ENCODE measurements at places on chromosomes 12 and 14.

DNA sequence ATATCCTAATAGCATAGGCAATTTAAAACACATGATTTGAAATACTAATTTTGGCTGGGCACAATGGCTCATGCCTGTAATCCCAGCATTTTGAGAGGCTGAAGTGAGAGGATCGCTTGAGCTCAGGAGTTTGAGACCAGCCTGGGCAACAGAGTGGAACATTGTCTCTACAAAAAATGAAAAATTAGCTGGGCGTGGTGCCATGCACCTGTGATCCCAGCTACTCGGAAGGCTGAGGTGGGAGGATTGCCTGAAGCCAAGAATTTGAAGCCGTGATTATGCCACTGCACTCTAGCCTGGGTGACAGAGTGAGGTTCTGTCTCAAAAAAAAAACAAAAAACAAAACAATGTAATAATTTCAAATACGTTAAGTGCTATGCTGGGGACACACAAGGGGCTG, 83.3 kb downstream of the SSPN start:
- no peak for DNase-seq

DNA sequence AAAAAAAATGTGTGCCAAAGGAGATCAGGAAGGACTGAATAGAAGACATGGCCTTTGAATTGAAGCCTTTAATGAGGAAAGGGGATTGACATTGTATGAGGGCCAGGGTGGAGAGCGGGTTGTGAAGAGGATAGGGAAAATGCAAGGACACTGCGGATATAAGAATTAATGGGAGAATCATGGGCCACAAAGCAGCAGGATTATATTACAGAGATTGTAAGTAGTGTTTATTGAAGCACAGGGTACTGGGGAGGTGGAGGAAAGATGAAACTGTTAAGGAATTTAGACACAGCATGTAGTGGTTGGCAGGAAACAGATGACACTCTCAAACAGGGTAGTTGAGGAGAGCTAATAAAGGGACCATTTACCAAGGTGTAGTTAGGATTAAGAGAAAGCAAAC, 16.4 kb upstream of the POC1B start:
- DNase-seq, result no peak

GRCh38 chr14:30882431-30882830, 8.1 kb downstream of the COCH start:
- DNase-seq, result no peak

DNA sequence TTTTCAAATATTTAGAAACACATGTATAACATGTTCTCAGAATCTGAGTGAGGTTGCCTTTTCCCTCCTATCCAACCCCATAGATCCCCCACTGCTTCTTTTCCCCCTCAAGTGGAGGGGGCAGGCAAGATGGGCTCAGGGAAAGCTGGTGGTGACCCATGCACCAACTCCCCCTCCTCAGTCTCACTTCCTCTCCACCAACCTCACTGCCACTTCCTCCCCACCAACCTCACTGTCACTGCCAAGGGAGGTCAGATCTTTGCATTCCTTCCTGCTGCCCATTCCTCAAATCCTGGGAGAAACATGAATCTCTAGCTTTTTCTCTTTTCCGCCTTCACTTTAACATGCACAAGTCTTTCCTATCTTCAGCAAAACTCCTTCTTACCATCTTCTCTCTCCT, 48.7 kb downstream of the SPTB start:
- DNase-seq, result no peak

DNA sequence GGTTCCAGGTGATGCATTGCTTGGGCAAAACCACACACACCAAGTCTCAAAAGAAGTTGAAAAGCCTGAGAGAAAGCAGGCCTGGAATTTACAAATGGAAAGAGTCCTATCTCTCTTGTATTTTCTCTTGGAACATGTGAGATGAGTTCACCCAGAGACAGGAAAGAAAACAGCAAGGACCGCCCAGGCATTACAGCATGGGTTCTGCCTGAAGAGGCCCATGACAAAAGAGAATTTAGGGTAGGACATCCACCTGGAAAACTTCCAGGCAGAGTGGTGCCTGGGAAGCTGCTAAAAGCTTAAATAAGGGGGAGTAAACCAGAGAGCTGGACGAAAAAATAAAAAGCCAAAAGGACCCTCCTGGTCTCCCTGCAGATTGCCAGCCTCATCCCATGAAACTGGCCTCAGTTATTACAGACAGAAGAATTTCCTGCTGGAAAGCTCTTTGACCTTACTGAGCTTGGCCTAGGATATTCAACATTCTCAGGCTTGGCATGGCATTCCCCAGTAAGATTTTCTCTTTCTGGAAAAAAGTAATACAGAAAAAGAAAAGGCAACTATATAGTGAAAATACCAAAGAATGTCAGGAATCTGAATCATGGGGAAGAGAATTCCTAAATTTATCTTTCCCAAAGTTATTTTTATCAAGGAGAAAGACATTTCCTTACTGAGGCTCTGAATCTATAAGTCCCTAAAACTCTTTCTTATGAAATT, 121.3 kb upstream of the NUDT4 start:
- no peak for DNase-seq

- DNase-seq, result no peak
Observed at GRCh38 chr12:69008520-69008919, 75.5 kb upstream of the CPM start.

DNA sequence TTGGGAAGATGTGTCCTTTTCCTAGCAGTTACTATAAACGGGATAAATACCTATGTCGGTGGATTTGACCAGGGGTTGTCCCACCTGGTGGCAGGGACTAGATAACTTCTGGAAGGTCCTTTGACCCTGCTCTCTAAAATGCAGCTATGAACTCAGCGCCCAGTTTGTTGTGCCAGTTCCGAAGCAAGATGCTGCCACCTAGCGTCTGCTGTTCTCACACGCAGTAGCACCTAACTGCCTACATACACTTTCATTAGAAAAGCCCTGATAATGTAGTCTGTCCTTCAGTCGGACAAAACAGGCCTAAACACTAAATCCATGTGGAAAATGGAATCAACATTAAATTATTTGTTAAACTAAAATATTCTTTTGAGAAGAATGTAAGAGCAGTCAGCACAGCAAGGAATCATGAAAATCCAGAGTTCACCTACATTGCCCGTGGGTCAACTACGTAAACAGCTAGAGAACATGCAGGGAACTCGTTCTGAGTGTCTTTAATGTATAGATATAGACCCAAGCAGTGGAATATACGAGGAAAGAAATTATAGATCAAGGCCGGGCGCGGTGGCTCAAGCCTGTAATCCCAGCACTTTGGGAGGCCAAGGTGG, 51.1 kb upstream of the CRACR2A start:
- peak; percentile 63 for DNase-seq

DNA sequence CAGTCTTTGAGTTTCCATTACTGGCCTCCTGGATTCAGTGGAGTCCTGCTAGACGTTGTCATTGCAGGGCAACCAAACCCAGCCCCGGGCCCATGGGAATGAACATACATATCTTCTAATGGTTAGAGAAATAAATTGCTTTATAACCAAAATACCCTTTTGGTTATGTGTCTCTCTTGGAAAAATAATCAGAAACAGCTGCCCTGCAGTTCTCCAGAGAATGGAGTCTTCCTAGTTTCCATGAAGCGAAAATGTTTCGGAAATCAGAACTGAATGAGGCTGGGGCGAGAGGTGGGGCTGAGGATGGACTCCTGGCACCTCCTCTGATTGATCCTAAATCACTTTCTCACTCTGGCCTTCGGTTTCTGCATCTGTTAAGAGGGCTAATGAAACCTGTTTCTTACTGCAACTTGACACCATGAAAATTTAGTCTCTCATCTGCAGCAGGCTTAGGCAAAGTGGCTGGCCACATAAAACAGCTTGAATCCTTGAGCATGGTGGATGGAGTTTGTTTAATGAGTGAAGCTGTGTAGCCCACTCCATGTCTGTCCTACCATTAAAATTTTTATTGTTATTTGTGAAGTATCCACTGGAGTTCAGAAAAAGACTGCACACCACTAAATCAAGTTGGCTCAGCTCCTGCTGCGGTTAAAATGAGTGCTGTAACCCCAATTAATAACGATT, 198.9 kb downstream of the CACNA1C start:
- DNase-seq, result no peak

DNA sequence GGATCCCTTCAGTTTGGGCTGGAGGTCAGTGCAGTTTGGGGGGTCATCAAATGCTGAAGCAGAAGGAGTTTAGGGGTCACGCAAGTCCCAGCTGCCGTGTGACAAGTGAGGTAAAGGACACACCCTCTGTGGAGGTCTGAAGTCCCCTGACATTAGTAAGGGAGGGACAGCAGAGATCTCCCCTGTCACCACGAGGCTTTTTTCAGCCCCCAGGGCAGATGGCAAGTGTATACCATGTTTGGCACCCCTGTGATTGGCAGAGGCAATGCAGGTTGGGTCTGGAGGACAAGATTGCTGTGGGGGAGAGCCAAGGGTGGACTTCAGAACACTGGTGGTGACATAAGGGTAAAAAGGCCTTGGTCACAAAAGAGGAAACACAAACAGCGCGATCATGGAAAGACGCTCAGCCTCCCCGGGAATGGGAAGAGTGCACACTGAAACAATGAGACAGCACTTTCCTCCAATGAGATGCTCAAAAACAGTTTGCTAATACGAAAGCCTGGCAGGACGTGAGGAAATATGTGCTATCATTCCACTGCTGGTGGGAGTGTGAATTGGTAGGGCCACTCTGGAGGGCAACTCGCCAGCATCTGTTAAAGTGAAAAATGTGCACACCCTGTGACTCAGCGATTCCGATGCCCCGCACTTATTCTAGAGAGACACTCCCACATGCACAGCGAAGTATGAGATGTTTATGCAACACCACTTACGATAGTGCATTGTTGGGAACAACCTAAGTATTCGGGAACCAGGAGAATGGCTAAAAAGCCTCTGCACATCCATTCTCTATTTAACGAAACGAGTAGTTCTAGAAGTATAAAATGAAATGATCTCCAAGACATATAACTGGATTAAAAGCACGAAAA, 14.4 kb upstream of the CD27 start:
- DNase-seq, result peak; percentile 50

DNA sequence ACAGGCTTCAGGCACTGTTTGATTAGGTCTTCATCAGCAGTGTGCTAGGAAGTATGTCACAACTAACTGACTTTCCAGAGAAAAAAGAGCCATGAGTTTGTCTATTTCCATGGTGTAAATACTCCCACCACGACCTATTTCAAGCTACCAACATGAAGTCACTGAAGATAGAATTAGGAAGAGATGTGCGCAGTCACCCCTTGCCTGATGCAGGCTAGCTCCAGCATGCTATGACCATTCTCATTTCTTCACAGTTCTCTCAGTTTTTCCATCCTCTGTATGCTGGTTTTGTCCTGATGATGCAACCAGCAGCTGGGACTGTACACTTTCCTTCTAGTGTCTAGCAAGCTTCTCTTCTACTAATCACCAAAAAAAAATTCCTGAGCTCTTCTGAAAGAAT, 191.6 kb upstream of the NUDT4 start:
- no peak for DNase-seq

- no peak for DNase-seq
Observed at GRCh38 chr12:26773313-26774104, 59.5 kb downstream of the ITPR2 start.

DNA sequence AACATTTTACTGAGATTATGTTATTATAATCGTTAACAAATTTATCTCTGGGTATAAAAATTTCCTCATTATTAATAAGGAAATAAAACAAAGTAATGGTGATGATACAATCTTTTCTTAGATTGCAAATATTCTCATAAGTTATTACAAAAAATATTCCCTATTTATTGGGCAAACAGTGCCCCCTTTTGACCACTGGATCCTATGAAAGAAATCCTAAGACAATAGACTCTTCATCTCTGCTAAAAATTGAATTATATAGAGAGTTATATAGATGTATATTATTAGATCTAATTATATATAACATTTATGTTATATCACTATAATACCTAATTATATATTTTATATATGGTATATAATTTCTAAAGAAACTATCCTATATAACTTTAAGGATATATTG, 94.2 kb upstream of the FGD4 start:
- DNase-seq, result no peak

DNA sequence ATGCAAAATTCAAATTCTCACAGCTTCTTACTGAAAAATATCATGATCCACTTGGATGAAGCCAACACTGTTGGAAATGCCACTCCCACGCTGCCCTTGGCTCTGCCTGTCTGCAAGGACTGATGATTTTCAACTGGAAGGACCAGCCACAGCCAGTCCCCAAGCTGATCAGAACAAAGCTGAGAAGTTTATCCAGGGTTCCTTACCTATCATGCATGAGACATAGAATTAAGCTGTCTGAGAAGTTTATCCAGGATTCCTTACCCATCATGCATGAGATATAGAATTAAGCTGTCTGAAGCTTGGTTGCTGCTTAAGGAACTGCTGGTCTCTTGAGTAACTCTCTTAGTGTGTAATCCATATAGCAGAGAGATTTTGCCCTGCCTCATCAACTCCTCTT, 159.8 kb upstream of the TMEM260 start:
- no peak for DNase-seq

GRCh38 chr14:33833706-33834465, 117.0 kb downstream of the EGLN3 start:
- DNase-seq, result no peak

DNA sequence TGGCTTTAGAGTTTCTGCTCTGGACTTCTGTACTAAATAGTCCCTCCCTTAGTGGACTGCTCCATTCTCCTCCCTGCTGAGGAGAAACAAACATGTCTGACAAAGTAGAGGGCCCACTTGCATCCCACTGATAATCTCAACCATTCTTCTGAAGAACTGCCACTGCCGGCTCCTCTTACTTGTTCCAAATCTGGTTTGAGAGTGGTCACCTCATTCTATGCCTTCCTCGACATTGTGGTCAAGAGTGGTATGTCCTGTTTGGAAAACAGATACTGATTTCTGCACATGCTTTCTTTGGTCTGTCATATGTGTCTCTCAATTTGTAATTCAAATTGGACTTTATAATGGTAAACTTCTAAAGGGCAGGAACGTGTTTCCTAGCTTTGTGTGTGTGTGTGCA, 36.3 kb upstream of the PLEKHA5 start:
- no peak for DNase-seq

GRCh38 chr14:53810221-53810620, 146.4 kb downstream of the BMP4 start:
- no peak for DNase-seq

DNA sequence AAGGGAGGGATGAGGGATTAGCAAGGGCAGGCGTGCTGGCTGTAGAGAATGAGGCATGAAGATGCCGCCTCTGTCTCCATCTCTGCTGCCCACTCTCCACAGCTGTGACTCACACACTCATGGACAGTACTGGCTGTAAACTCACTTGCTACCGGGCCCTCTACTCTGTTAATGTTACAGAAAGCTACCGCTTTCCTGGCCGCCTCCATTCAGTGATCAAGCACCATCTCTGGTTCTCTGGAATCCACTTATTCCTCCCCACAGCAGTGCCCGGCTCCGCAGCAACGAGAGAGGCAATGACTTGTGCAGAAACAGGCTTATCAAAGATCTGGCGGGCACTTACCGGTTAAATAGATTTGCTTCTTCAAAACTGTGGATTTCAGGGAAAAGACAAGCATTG, 34.8 kb downstream of the AMN start:
- DNase-seq, result peak; percentile 54

Data from occipital lobe (tissue), 3 donors.